ENCODE measurements at places on chromosomes 4 and X. TPM values are rescaled to one million over a fixed set of nuclear protein-coding genes. Genes with fewer than 3 reads are reported as not detected.

Gene ERAS
- polyA plus RNA-seq = 0.09 TPM

Gene TSPAN7
- 6.9 TPM for polyA plus RNA-seq

Gene WDR45
- 96.6 TPM for polyA plus RNA-seq

DNA sequence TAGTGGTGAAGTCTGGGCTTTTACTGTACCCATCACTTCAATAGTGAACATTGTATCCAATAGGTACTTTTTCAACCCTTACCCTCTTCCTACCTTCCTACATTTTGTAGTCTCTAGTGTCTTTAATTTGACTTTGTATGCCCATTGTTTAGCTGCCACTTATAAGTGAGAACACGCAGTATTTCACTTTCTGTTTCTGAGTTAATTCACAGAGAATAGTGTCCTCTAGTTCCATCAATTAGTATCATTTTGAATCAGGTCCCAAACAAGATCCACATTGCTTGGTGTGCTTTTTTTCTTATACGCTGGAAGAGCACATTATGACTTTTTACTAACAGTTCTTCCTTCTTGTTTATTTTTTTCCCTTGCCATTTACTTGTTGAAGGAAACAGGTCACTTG, 176.0 kb upstream of the WDFY3 start:
- no peak for DNase-seq
- no peak overlapping the region for H3K27ac ChIP-seq

GRCh38 chr4:29309050-29309449, 1411.1 kb upstream of the PCDH7 start:
- H3K4me1 ChIP-seq = no peaks in the 10 kb centered on the region
- H3K36me3 ChIP-seq = no peaks in the 10 kb centered on the region
- DNase-seq = no peak
- no peaks in the 10 kb centered on the region for H3K27me3 ChIP-seq
- H3K27ac ChIP-seq = no peak overlapping the region

- no peaks in the 10 kb centered on the region for H3K27me3 ChIP-seq
- no peaks in the 10 kb centered on the region for H3K4me1 ChIP-seq
- no peaks in the 10 kb centered on the region for H3K36me3 ChIP-seq
- DNase-seq = no peak
These were observed 269.3 kb downstream of the PCDH7 start for GRCh38 chr4:30989508-30989907.

DNA sequence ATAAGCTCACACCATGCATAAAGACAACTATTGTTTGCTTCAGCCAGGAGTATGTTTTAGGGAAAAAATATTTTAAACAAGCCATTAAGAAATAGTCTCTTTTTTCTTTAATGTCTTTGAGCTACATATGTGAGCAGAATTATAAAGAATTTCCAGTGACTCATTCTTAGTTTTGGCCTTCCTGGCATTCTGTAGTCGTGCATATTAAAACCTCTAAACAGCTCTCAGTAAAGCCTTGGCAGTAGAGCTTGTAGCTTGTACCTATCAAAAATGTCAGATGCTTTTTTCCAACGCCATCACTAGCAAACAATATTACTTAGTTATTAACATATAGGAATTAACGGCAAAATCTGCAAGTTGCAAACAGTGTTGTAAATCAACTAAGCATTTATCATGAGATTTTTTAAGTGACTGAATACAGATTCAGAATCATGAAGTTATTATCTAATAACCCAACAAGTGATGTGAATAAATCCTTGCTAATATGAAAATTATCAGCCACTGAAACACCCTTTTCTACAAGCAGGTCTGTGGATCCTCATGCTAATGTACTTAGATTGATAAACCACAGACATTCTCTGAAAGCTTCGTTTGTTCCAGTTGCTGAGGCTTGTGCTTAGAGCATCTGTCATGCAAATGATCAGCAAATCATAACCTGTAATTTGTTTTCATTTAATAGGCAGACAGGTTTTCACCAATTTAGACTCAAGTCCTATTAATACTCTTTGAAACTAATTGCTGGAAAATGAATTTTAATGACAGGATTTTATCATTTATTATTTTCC, 412.0 kb upstream of the ATOH1 start:
- DNase-seq = no peak
- no peaks in the 10 kb centered on the region for H3K27me3 ChIP-seq
- H3K4me1 ChIP-seq = no peaks in the 10 kb centered on the region
- H3K36me3 ChIP-seq = no peaks in the 10 kb centered on the region
- H3K4me3 ChIP-seq = no peak overlapping the region
- H3K27ac ChIP-seq = no peak overlapping the region

GRCh38 chrX:6738518-6739470, 203.9 kb upstream of the VCX3A start:
- H3K36me3 ChIP-seq = no peaks in the 10 kb centered on the region
- no peak overlapping the region for H3K27ac ChIP-seq
- H3K27me3 ChIP-seq = no peaks in the 10 kb centered on the region
- no peak for DNase-seq
- no peak overlapping the region for H3K4me3 ChIP-seq

- H3K27me3 ChIP-seq = no peaks in the 10 kb centered on the region
- H3K36me3 ChIP-seq = no peaks in the 10 kb centered on the region
- no peak overlapping the region for H3K27ac ChIP-seq
- H3K4me1 ChIP-seq = no peaks in the 10 kb centered on the region
These were observed 10.5 kb downstream of the PPAT start for GRCh38 chr4:56424697-56425514.

Measured in small intestine (tissue), 16 donors.